SJSA1 (cell line): ENCODE measurements at places on chromosomes 3 and 15. TPM values are rescaled to one million over a fixed set of nuclear protein-coding genes. Genes with fewer than 3 reads are reported as not detected.

DNA sequence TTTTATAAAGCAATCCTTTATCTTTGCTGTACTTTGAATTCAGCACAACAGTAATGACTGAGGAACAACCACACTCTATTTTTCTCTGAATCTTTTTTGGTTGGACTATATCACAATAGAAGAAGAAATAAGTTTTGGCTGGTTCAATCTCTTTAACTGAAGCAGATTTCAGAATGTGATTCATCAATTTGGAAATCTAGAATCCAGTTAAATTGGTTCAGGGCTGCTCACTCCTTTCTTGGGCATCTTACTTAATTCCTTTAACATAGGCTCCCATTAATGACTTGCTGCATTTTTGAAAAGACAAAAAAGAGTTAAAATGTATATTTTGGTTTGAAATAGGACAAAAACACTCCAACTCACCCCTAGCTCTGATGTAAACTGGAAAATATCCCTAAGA, 688.3 kb upstream of the NECTIN3 start:
- DNase-seq, result no peak

DNA sequence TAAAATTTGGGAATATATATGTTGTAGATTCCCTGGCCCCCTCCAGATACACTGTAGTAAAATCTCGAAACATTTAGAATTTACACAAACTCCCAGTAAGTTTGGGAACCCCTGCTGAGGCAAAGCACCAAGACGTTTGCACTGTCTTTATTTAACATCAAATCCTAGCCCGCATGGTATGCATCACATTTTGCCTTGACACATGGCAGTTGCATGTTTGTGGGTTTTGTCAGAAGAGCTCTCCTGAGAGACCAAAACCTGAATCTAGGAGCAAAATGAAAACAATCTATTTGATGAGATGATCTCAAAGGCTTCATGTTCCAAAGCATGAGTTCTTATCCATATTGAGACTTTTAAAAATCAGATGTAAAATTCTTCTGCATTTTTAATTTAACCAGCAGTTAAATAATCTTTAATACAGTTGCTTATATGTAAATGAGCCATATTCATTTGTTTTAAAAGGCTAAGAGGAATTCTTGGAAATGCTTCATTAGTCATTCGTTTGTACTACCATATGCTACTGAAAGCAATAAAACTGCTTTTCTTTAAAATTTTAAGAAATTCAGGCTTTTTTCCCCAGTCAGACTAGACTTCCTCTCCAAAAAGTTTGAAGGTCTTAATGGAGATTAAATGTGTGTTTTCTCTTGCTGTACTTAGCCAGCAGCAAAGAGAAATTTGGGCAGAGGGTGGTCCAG, 105.2 kb upstream of the BOC start:
- DNase-seq, result no peak

GRCh38 chr3:31371484-31372177, 161.1 kb upstream of the STT3B start:
- no peak for DNase-seq

- DNase-seq, result no peak
Observed at GRCh38 chr3:113663324-113663750, 33.1 kb downstream of the USF3 start.

DNA sequence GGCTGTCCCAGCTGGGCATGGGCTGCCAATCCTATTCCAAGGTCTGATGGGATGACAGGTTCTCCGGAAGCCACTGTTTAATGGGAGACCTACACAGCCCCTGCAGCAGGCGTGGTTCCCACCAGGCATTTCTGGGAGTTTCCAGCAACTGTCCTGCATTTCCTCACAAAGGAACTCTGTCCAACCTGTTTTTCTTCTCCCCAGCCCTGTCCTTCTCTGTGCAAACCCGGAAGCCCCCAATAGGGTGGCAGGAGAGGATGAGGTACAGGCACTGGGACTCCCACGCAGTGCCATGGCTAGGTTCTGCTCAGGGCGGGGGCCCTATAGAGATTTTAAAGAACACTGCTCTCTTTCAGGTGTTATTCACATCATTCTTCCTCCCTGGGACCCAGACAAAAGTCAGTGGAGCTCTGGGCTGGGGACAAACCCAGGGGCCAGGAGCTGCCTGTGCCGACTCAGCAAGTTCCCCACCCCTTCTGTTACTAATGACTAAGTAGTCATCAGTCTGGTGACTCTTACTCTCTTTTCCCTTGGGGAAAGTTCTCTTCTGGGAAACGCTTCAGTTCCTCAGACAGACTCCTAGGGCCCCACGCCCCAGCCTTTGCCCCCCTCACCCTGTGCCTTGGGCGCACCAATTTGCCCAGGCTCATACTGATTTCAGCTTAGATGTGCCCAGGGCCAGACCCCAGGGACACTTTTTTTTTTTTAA, 97.7 kb downstream of the CD47 start:
- DNase-seq, result no peak

GRCh38 chr3:66762916-66763693, 235.0 kb upstream of the KBTBD8 start:
- DNase-seq, result no peak

DNA sequence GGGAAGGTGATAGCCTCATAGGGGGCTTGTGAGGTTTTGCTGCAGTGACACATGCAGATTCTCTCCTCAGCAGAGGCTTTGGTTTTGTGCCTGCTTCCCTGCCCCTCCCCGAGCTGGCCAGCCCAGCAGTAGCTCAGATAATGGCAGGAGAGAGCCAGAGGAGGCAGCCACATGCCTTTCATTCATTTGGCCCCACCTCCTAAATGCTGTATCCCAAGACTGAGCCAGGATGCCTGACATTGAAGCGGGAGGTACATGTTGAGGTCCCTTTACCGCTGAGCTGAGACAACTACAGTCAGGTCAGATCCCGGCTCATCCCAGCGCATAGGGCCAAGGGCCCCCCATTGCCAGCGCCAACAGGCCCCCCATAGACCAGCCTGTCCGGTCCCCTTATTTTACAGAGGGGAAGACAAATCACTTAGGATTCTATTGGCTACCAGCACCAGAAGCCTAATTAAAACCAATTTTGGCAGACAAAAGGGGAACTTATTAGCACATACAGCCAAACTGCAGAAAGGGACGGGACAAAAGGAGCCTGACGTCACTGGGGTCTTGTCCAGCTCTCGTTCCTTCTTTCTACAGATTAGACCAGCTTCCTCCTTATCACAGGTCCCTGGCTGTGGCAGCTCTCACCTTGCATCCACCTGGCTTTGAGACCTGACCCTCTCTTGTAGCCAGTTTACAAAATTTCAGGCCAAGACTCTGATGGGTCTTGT, 12.1 kb upstream of the POLG start:
- peak; percentile 29 for DNase-seq

DNA sequence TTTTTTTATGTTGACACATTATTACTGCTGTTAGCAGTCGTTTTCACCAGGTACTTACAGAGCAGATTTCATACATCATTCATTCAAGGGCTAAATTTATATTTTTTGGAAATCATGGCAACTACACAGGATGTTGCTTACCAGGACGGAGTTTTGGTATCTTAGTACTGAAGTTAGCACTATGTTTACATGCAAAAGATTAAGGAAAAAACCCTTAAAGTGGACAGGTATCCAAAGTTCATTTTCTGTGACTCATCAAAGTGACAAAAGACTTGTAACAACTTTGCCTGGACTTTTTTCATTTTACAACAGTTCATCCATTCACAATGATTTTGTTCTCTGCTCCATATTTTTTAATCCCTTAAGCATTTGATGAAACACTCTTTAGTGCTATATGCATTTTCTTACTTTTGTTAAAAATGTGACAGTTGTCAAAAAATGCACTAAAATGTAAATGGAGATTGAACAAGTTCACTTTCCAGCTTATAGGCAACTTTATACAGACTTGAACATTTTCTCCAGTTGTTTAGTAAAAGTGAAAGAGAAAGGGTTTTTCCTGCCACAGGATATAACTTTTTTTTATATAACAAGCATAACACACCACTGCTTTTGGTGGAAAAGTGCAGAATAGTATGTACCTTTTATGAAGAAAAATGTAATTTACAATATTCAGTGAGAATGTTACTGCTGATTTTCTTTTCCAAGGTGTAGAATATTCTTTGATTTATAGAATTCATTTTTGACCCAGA, 104.1 kb downstream of the STT3B start:
- DNase-seq, result no peak

DNA sequence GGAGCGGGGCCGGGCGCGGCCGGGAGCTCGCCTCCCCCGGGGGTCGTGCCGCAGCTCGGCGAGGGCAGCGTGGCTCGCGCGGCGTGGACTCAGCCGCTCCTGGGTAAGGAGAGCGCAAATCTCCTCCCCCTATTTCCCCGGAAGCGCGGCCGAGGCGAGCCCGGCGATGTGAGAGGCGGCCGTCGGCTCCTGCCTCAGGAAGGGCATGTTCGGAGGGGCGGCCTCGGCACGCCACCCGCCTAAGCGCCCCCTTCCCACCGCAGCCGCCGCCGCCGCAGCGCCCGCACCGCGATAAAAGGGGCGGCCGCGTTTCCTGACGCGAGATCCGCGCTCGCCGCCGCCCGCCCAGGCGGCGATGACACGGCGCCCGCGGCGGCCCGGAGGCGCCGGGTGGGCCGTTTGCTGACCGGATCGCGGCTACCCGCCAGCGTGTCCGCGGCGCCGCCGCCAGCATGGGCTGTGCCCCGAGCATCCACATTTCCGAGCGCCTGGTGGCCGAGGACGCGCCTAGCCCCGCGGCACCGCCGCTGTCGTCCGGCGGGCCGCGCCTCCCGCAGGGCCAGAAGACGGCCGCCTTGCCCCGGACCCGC, at the start of gene PDE8A:
Gene PDE8A, plus strand, starts transcription at position 146 of the 590 bp plus-strand sequence. Its CDS starts 307 bp downstream, at position 453.
- DNase-seq, result peak; percentile 63

- no peak for DNase-seq
Observed at GRCh38 chr3:148002705-148003205, 593.6 kb downstream of the ZIC1 start.

DNA sequence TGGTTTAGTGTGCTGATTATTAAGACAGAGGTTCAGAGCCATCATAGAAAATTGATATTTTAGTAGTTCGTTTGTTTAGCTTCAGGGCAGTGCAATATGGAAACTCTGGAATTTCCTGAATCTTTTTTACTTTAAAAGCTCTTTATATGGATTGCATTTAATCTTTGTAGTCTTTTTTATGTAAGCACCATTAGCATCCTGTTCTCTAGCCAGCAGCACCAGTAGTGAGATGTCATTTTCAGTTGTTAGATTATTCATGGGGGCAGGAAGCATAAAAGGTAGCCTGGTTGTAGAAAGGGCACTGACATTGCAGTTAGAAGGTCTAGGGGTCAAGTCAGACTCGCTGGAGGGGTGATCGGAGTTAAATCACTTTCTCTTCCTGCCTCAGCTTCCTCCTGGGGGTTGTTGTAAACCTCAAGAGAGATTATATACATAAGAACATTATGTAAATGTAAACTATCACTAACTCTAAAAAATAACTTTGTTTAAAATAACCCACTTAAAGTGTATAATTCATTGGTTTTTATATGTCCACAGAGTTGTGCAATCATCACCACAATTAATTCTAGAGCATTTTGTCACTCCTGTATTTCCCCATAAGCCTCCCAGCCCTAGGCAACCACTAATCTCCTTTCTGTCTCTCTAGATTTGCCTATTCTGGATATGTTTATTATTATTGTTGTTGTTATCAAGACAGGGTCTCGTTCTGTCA, 31.4 kb upstream of the ITPKA start:
- no peak for DNase-seq

- no peak for DNase-seq
Observed at GRCh38 chr3:162391301-162391700, 894.7 kb downstream of the OTOL1 start.

DNA sequence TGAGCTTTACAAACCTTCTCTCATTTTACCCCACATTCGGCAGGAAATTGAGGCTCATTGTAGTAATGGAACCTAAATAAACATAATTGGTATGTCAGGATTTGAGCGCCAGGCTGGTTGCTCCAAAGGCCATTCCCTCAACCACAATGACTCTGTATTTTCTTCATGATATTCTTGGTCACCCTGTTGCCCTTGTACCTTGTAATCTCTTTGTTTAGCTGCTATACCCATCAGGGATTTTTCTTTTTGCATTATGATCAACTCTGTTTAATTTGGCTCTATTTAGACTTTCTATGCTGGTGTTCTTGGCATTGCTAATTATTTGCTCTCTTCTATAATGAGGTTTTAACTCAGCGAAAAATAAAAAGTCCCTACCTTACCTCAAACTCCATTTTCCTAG, 29.8 kb downstream of the DUOX2 start:
- no peak for DNase-seq

DNA sequence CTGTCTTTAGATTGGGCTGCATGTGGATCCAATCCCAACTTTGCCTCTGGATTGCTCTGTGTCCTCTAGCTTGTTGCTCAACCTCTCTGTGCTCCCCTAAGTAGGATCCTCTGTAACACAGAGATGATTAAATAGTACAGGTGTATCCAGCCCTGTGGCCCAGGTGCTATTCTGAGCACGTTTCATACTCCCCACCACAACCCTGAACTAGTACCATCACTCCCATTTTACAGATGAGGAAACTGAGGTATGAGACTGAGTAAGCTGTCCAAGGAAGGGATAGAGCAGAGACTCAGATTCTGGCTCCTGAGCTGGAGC, 7.2 kb downstream of the ISG20 start:
- DNase-seq, result peak; percentile 9

DNA sequence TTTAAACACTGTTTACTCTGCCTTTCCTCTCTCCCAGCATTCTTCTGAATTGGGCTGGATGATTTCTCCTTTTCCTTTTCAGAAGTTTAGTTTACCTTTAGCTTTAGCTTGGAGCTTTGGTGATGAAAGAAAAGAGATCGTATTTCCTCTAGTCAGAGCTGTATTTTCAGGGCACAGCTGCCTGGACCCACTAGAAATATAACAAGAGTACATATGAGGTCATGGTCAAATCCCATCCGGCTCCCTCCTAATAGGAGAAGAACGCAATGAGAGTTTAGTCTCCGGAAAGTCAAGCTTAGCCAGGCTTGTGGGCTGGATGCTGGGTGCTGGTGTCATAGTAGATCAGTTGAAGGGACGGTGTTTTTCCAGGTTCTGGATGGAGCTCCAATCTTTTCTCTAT, 177.1 kb upstream of the PFN2 start:
- no peak for DNase-seq

DNA sequence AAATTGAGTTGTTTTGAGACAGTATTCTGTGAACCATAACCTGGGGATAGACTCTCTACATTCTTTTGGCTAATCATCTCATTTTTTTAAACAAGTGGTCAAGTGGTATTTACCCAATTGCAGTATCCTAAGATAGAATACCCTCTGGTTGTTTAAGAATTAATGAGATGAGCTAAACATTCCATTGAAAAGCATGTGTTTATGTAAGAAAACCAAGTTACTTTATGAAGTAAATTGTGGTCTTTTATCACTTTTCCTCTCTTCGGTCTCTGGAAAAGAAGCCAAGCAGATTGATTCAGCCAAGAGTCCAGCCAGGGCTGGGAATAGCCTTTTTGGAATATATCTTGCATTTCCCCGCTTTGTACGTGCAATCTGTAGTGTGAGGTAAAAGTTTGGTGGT, 185.7 kb upstream of the TOPAZ1 start:
- DNase-seq, result no peak

The PEX5L gene
- not detected in 2 replicates for total RNA-seq

The KNL1 gene
- total RNA-seq, result 83.2 and 88.4 TPM in 2 replicates

The GP9 gene
- total RNA-seq, result not detected in 2 replicates

The ST8SIA2 gene
- total RNA-seq, result 3.9 and 5.7 TPM in 2 replicates

The RAB6B gene
- 0.06 and 0.18 TPM in 2 replicates for total RNA-seq

The ALAS1 gene
- 26.6 and 44.8 TPM in 2 replicates for total RNA-seq

The BUB1B gene
- 74.1 and 91.0 TPM in 2 replicates for total RNA-seq

The GAP43 gene
- not detected in 2 replicates for total RNA-seq

The TRIM42 gene
- total RNA-seq, result not detected in 2 replicates

The MESP2 gene
- not detected in 2 replicates for total RNA-seq

The RGMA gene
- 3.6 and 4.0 TPM in 2 replicates for total RNA-seq

The POLR2M gene
- 229 and 497 TPM in 2 replicates for total RNA-seq

The CPNE9 gene
- not detected in 2 replicates for total RNA-seq

The SH2D7 gene
- total RNA-seq, result not detected in 2 replicates

The SNRPN gene
- total RNA-seq, result 104 and 144 TPM in 2 replicates

The SETD2 gene
- total RNA-seq, result 18.9 and 22.7 TPM in 2 replicates

The PLAAT1 gene
- total RNA-seq, result 1.4 and 9.8 TPM in 2 replicates

The ANKUB1 gene
- total RNA-seq, result 0.31 TPM in 1 of 2 replicates, not detected in the other

The GPR87 gene
- 0.29 TPM in 1 of 2 replicates, not detected in the other for total RNA-seq
